Activated effector memory CD4-positive, alpha-beta T cell treated with anti-CD3 and anti-CD28 coated beads, Interleukin-2, amount 50 U/mL, for 16 hours (primary cell): ENCODE measurements at places on chromosomes 16 and 17.

- no peak for DNase-seq
These were observed 7.3 kb downstream of the THRA start for GRCh38 chr17:40069751-40070708.

GRCh38 chr17:40303009-40303657, 5.8 kb upstream of the RARA start:
- DNase-seq: peak; percentile 70

DNA sequence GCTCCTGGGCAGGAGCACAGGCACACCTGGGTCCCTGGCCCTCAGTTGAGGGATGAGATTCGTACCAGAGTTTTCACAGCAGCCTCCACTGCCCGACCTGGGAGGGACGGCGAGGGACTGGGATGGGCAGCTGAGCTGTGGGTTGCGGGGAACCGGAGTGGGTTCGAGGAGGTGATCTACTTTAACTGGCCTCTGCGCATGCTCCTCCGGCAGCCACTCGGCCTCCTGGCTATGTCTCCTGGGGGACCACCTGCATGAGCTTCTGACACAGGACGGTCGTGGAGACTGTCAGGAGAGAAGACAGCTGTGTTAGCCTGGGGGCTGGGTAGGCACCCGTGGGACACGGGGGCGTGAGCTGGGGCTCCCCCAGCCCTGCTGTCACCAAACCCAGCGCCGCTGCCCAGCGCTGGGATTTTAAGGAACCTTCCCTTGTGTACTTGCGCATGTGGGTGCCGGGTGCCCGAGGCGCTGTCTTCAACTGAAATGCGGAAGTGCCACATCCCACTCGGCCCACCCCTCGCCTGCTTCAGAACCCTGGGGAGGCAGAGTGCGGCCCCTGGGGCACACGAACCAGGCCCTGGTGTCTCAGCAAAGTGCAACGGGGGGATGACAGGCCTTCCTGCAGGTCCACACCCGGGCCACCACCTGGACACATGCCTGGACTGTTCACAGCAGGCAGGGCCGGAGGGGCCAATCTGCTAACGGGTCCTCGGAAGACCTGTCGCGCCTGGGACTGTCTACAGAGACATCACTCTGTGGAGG, 36.4 kb downstream of the SLC7A5 start:
- DNase-seq: no peak

GRCh38 chr17:2076087-2076984, 21.4 kb downstream of the HIC1 start:
- no peak for DNase-seq

- no peak for DNase-seq
These were observed at the start of gene ADAD2 for GRCh38 chr16:84190731-84191388. ADAD2 (plus strand) TSS chr16:84191157; CDS start chr16:84191231, 74 bp downstream.
